CD4-positive, alpha-beta T cell treated with Interleukin-15 for 4 hours (primary cell): ENCODE measurements at places on chromosomes 12 and 14.

- DNase-seq: no peak
These were observed 161.2 kb downstream of the RERGL start for GRCh38 chr12:17928708-17929366.

DNA sequence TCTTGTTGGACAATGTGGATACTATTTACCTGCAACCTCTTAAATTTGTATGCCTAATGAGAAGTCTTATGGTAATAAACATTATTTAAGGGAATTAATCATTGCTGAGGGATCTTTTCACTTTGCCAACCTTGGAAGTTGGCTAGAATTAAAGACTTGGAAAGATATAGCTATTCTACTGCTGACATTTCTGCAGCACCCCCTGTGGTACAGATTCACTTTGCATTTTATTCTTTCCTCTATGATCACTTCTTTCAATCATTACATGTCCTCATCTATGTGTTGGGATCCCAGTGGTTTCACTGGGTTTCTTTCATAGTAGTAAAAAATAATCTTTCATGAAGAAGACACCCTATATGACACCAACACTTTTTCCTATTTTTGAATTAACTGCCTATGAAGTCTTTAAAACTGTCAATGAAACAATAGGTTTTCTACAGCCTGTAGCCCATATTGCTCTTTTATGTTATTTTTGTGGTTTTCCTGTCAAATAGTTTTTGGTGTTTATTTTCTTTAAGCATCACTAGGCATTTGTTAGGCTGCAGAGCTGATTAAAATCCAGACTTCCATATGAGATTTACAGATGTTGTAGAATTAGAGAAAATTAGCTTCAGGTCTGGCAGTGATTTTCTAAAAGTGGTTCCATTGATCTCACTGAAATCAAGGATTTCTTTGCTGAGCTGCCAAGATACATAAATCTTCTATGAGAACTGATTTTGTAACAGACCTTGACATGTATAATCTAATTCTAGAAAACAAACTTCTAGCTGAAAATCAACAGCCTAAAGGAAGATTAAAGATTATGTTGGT, 256.1 kb downstream of the NAV3 start:
- DNase-seq: no peak

DNA sequence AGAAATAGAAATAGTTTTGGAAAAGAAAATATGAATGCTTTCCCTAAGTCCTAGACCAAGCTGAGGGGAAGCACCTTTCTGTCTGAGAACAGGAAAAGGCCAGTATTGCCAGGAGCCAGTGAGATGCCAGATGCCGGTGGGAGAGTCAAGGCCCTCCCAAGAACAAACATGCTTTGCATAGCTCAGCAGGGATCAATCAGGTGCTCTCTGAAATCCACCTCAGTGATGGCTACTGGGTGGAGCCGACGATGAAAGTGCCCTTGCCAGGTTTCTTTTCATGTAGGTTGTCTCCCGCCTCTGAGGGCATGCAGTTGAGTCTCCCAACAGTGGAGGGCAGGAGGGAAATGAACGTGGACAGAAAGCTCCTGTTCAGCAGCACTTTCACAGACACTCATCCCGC, 28.3 kb downstream of the DEGS2 start:
- no peak for DNase-seq

GRCh38 chr12:93059925-93060665, 131.0 kb upstream of the EEA1 start:
- no peak for DNase-seq

- no peak for DNase-seq
These were observed 101.0 kb downstream of the DERA start for GRCh38 chr12:16012117-16012516.

- DNase-seq: no peak
These were observed 13.9 kb downstream of the SLC25A29 start for GRCh38 chr14:100292301-100292775.

- DNase-seq: no peak
These were observed 304.7 kb upstream of the SYT1 start for GRCh38 chr12:78559886-78560285.

GRCh38 chr12:104684884-104685283, 228.1 kb downstream of the CHST11 start:
- no peak for DNase-seq

DNA sequence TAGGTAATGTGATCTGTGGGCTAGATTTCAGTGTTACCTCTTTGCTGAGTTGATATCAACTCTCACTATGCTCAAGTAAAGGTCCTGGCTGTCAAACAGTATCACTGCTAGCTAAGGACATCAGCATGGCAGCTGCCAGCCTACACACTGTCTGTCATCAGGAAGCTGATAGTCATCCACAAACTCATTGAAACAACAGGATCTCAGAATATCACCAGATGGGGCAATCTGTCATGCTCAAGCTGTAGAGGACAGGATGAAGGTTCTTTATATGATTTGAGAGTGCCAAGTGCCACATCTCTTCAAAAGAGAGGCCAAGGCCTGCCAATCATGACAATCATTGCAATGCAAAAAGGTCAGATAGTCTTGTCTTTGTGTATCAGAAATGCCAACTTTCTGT, 811.5 kb upstream of the SEL1L start:
- no peak for DNase-seq

- no peak for DNase-seq
These were observed 364.5 kb upstream of the DIO2 start for GRCh38 chr14:80575763-80576162.

DNA sequence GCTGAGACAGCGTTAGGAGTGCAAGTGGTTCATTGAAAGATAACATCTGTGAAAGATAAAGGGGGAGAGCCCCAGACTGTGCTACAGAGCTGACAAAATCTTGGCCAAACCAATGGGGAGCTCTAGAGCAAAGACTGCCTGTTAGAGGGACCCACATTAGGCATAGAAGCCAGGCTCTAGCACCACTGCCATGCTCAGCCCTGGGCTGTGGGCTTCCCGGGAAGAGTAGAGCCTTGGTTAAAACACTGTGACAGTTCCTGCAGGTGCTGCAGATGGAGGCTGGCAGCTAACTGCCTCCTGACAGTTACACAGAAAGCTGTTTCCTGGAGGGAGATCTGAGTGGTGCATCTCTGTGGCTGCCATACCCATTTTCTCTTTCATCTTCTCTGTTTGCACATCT, 23.0 kb downstream of the TSHR start:
- DNase-seq: no peak

- no peak for DNase-seq
These were observed 1.5 kb upstream of the NANOG start for GRCh38 chr12:7787574-7788293.

DNA sequence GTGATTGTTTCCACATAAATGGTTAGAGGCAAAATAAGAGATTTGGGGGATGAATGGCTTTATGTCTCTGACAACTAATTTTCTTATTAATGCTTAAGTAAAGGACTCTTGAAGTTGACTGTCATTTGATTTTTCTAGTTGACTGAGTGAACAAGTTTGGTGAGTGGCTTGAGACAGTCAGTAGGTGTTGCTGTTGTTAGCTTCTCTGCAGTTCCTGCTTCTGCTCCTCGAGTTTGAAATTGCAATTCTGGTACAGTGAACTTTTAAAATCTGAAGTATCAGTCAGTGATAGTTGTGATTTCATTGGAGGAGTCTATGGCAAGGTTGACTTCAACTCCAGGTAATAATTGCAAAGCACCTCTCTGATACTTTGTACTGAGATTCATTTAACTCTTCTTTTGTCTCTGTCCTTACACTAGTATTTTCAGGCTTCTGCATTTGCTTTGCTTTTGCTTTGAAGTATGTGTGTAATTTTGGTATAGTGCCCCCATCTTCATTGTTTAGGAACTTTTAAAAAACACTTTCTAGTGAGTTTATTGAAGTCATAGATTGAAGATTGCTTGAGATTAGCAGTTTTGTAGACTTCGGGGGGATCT, 415.5 kb downstream of the PCNX1 start:
- peak; percentile 47 for DNase-seq

DNA sequence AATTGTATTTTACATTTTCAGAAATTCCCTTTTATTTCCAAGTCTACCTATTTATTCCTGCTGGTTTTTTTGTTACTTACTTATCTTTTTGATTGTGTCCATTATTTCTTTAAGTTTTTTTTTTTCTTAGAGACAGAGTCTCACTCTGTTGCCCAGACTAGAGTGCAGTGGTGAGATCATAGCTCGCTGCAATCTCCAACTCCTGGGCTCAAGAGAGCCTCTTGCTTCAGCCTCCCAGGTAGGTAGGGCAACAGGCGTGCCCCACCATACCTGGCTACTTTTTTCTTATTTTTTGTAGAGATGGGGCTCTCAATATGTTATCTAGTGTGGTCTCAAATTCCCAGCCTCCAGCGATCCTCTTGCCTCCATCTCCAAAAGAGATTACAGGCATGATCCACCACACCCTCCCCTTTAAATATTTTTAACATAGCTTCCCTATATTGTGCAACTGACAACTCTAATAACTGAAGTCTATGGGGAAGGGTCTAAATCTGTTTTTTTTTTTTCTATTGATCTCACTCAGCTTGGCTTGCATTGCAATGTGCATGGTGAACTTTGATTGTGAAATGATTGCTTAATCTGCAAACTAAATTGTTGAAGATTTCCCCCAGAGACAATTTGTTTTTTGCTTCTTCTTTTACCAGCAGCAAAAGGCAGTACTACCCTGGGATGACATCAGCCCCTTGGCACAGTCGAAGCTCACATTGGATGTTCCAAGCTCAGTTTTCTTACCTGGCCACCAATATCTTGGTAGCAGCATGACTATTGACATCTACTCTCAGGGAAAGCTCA, 25.7 kb upstream of the COCH start:
- no peak for DNase-seq

GRCh38 chr14:56195704-56196103, 77.5 kb downstream of the PELI2 start:
- peak; percentile 18 for DNase-seq

DNA sequence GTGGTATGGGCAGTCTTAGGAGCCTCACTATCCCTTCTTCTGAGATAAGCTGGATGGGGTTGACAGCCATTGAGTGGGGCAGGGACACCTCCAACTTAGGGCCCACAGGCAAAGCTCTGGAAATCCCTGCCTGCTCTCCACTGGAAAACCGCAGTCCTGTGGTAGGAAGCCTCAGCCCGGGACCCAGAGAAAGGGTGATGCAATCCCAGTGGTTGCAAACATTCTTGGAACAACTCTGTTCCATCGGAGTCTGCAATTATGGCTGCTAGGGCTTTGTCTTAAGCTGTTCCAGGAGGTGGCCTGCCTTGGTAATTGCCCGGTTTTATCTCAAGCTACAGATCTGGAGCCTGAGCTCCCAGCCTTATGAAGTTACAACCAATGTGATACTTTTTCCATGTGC, 133.4 kb downstream of the DICER1 start:
- DNase-seq: no peak

DNA sequence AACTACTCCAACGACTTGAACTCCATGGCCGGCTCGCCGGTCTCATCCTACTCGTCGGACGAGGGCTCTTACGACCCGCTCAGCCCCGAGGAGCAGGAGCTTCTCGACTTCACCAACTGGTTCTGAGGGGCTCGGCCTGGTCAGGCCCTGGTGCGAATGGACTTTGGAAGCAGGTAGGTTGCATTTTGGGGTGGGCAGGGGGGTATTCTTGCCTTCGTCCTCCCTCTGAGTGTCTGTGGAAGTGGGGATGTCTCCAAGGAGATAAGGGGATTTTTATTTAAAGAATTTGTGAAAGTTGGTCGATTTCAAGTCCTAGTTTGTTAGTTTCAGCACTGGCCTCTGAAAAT, 1.3 kb downstream of the ASCL1 start:
- DNase-seq: no peak

DNA sequence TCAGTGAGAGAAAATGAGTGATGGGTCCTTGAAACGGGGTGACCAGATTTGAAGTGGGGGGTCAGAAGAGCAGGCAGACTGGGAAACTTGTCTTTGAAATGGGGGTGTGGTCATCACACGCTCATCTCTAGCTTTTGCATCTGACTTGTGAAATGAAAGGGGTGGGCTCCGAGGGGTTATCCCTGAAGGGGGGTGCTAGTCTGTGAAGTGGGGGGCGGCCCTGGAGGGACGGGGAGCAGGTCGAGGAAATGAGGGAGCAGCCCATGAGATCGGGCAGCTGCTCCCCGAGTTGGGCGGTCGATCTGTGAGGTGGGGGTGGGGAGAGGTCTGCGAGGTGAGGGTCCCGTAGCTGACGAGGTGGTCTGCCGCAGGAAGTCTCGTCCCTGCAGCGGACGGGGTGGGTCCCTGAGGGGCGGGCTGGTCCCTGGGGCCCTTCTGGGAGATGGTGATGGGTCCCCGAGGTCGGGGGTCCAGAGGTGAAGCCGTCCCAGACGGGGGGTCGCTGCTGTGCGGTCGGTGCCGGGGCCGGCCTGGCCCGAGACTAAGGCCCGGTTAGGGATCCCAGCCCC, 542 bp downstream of the PXN start:
- DNase-seq: no peak

DNA sequence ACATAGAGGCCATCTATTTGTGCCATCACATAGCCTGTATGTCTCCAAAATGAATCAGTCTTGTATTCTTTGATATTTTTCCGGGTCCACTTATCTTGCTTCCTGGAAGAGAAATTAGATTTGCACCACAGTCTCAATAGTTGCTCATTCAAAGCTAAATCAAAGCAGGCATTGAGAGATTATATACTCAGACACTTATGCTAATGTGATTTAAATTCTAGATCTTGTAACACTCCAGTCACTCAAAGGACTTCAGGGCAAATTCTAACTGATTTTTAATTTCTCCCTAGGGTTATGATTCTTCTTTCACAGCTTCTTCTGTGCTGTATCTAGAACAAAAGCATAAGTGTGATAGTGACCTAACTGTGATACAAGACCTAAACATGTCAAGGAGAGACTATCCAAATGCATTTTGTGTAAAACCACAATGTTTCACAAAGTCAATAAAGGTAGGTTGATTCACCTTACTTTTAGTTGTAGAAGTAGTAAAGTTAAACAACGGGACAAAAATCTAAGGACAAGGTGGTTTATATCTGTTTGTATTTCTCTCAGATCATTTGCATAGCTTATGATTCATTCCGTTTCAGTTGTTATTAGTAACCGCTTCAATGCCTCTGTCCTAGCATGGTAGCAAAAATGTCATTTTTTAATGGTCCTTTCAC, 26.8 kb downstream of the PLBD1 start:
- no peak for DNase-seq

DNA sequence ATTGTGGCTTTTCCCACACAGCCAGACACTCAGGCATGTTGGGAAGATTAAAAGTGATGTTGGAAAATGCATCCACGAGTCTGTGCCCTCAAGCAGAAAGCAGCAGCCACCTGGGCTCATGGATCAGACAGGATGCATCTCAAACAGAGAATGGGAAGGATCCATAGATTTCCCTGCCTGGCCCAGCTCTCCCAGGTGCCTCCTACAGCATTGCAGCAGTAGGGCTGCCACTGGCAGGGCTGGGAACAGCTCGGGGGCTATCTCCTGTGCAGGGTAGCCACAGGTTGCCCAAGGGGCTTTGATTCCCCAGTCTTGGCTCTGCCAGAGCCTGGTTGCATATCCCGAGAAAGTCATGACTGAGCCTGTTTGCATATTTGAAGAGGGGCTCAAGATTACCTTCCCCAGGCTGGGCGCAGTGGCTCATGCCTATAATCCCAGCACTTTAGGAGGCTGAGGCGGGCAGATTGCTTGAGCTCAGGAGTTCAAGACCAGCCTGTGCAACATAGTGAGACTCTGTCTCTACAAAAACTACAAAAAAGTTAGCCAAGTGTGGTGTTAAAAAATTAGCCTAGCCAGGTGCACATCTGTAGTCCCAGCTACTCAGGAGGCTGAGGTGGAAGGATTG, 19.5 kb downstream of the C14orf132 start:
- DNase-seq: no peak
